Body of pancreas (tissue), 4 donors: ENCODE measurements at places on chromosomes 11 and 22. TPM values are rescaled to one million over a fixed set of nuclear protein-coding genes. Genes with fewer than 3 reads are reported as not detected.

DNA sequence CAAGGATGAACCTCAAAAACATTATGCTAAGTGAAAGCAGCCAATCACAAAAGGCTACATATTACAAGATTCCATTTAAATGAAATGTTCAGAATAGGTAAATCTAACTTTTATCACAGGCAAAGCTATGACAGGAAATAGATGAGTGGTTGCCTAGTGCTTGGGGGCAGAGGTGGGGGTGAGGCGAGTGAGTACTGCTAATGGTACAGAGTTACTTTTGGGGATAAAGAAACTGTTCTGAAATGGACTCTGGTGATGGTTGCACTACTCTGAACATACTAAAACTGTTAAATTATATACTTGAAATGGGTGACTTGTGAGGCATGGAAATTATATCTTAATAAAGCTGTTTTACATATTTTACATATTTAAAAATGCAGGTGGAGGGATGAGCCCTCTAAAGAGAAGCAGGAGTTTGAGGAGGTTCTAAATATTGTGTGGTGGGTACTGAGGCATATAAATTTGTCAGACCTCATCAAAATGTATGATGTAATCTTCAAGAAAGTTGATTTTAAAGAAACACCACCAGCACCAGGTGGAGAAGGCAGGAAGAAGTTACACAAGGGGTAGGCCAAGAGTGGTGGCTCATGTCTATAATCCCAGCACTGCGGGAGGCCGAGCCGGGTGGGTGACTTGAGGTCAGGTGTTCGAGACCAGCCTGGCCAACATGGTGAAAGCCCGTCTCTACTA, 3.6 kb downstream of the SLC43A1 start:
- no peak overlapping the region for H3K4me3 ChIP-seq
- H3K36me3 ChIP-seq = no peaks in the 10 kb centered on the region
- no peaks in the 10 kb centered on the region for H3K27me3 ChIP-seq
- DNase-seq = no peak

DNA sequence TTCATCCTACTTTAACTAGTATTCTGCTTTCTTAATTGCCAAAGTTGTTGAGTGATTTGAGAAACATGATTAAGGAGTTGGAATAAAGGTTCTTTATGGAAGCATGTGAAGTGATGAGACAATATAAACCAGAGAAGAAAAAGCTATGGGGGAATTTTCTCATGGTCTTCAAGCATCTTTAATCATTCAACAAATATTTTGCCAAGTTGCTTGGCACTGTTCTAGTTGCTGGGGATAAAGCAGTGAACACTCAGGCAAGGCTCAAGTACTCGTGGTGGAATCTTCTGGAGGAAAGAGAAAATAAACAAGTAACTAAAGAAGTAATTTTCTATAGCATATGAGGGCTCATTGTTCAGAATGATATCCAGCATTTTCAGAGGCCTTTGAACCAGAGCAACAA, 9.2 kb upstream of the PIWIL4 start:
- H3K4me3 ChIP-seq = no peak overlapping the region
- no peaks in the 10 kb centered on the region for H3K36me3 ChIP-seq
- no peak for DNase-seq
- H3K4me1 ChIP-seq = peaks cover 3% of the 10 kb centered on the region
- no peaks in the 10 kb centered on the region for H3K27me3 ChIP-seq

Gene IGLL5
- 5.3 TPM for total RNA-seq

- no peak overlapping the region for H3K4me3 ChIP-seq
- H3K27me3 ChIP-seq = no peaks in the 10 kb centered on the region
- H3K36me3 ChIP-seq = no peaks in the 10 kb centered on the region
- no peak for DNase-seq
- no peak overlapping the region for H3K27ac ChIP-seq
Measured at GRCh38 chr11:20536784-20537183, 62.6 kb upstream of the SLC6A5 start.

Gene GRK2
- total RNA-seq = 27.4 TPM

Gene TBC1D10A
- 4.3 TPM for total RNA-seq
